Stimulated activated effector memory CD8-positive, alpha-beta T cell treated with anti-CD3 and anti-CD28 coated beads, Interleukin-12 subunit alpha, Interleukin-12 subunit beta, amount 100 ng/mL, for 72 hours (primary cell): ENCODE measurements at places on chromosomes 5 and 9.

GRCh38 chr5:150589862-150590601, 50.4 kb upstream of the SYNPO start:
- DNase-seq: no peak

DNA sequence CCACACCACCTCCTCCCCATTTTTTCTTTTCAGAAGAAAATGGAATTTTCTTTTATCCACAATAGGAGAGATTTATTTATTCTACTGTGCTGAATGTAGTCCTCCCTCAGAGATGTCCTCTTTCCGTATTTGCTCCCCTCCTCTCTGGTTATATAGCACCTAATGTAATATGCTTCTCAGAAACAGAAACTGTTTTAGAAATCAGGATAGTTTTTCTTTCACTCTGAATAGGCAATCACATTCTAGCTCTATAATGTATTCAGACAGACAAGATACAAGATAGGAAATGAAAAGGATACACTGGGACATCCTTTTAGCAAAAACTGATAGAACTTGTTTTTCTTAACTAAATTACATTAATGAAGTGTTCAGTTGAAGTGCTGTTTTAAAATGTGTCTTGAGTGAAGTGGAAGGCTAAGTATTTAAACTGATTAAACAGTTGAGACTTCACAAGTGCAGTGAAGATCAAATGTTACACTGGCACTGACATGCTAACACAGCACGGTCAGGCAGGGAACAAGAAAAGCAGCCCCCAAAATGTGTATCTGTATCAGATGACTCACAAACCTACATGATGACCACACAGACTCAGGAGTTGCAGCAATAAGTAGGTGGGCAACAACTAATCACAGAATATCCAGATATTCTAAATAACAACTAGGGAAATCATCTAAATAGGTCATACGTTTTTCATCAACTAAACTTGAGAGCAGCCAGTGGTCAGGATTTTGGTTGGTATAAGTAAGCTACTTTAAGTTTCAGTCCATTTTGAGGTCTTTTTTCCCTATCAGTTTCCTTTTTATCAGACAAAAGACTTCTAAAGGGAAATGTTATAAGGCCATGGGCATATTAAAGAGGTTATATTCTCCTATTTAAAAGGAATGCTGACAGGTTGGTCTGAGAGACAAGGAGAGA, 260.4 kb downstream of the MLLT3 start:
- no peak for DNase-seq

DNA sequence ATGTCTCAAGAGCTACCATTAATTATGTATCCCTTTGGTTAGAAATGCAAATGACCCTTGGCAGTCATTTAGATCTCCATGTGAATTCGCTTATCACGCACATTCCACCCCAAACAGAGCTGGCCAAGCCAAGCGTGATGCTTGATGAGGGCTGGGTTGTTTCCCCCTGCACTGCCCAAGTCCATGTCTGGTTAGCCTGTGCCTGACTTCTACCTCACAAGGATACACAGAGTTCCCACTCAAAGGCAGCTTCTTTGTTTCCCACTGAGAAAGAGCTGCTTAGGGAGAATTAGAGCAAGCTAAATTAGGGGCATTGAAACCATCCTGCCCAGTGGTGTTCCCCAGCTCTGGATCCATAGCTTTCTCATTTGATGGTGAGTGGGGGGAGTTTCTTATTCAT, 87.2 kb downstream of the FSTL4 start:
- DNase-seq: no peak

DNA sequence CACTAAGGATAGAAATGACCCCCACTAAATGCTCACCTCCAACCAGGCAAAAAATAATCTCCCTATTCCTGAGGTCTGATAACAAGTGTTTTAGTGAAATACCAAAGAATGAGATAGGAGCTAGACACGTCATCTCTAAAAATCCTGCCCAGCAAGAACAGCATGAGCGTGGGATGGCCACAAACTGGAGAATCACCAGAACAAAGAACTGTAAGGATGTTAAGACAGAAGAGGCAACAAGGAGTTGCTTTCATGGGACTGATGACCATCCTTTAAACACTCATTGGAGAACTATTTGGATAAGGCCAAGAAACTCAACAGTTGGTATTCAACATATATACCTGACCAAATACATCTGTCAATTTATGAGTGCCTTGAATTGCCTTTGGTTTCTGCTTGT, 113.7 kb downstream of the RASEF start:
- DNase-seq: no peak

DNA sequence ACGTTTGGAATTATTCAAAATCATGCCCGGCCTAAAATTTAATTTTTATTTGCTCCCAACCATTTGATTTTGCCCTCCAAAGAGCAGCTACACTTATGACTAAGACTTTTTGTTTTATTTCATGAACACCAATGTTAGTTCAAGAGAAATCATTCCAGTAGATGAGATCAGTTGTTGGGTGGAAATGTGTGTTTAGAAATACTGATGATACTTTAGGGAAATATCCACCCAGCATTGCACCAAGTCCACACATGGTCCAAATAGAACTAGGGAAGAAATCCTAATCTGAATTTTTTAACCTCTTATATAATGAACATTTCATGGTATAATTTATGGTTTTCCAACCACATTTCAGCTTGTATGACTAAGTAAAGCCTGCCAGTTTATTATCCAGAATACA, 28.3 kb upstream of the GOLPH3 start:
- no peak for DNase-seq

DNA sequence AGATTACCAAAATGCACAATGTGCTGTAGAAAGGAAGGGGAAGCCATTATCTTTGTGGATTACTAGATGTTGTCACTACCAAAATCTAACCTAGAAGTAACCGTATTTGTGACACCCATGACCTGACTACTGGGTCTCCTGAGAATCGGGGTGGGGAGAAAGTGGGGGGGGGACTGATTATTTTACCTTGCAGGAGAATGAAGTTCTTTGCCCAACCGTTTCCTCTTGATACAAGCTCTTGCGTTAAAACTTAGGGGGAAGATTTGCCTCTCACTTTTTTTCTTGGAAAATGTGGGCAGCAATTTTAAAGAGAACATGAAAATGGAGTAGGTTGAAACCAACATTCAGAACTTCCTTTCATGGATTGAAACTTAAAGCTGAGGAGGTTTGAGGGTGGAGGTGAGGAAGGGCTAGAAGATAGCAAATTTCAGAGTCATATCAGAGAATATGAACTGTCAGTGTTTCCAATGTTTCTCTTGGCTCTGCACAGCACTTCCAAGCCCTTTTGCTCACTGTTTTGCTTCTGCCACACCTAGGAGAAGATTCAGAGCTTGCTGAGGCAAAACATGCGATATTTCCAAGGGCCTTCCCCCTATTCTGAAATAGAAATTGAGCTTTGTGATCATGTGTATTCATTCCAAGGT, 280.8 kb downstream of the AOPEP start:
- DNase-seq: no peak

DNA sequence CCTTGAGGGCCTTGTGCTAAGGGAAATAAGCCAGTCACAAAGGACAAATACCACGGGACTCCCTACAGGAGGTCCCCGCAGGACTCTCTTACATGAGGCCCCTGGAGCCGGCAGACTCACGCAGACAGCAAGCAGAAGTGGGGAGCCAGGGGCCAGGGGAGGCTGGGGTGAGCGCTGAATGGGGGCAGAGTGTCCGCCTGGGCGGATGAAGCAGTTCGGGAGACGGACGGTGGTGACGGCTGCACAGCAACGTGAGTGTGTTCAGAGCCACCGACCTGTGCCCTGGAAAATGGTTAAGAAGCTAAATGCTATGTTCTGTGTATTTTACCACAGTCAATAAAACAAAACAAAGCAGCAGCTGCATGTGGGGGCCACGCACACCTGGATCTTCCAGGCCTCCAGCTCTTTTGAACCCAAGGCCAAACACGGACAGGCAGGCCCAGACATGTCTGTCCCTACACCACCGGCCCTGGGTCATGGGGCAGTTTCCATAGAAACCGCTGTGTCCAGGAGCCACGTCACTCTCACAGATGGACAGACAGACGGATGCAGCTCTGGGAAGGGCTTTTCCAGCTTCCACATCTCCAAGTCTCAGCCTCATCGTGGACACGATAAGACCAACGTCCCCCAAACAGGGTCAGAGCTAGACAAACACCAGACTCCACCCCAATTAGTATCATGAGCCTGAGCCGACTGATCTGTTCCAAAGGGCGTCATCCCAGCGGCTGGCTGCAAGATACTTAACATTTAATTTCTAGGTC, 103.9 kb downstream of the VAV2 start:
- DNase-seq: no peak
